Smooth muscle cell of the pulmonary artery (primary cell): ENCODE measurements at places on chromosomes 2 and 18. TPM values are rescaled to one million over a fixed set of nuclear protein-coding genes. Genes with fewer than 3 reads are reported as not detected.

The NYAP2 gene
- not detected in 2 replicates for total RNA-seq

The TDRD15 gene
- total RNA-seq: not detected in 2 replicates

The SLC25A52 gene
- total RNA-seq: 0.20 and 0.23 TPM in 2 replicates

The CAPN14 gene
- 0.23 and 0.26 TPM in 2 replicates for total RNA-seq

The RNF152 gene
- 36.8 and 68.2 TPM in 2 replicates for total RNA-seq

The KLHL41 gene
- total RNA-seq: 0.56 and 0.72 TPM in 2 replicates

The PUS10 gene
- total RNA-seq: 5.3 and 5.7 TPM in 2 replicates

The KIF5C gene
- 0.10 and 0.13 TPM in 2 replicates for total RNA-seq

The TMEM37 gene
- total RNA-seq: 0.10 TPM in 1 of 2 replicates, not detected in the other

The DTNA gene
- total RNA-seq: 7.8 and 43.9 TPM in 2 replicates

The ZNF396 gene
- total RNA-seq: 1.9 and 3.5 TPM in 2 replicates

The LIPG gene
- total RNA-seq: 5.5 and 43.0 TPM in 2 replicates

The DYNAP gene
- total RNA-seq: not detected in 2 replicates

The SERPINB13 gene
- total RNA-seq: not detected in 2 replicates

The ALK gene
- total RNA-seq: 0.07 TPM in 1 of 2 replicates, not detected in the other
